ENCODE measurements at places on chromosomes 7 and 10.
A peak's percentile ranks its signal among the peaks of the same experiment; 100 is the strongest.

GRCh38 chr10:48939790-48940325, at the start of gene LRRC18:
TSS of gene LRRC18 (minus strand) at chr10:48939840. CDS start at chr10:48914155, 25,685 bp downstream.
- DNase-seq = no peak

DNA sequence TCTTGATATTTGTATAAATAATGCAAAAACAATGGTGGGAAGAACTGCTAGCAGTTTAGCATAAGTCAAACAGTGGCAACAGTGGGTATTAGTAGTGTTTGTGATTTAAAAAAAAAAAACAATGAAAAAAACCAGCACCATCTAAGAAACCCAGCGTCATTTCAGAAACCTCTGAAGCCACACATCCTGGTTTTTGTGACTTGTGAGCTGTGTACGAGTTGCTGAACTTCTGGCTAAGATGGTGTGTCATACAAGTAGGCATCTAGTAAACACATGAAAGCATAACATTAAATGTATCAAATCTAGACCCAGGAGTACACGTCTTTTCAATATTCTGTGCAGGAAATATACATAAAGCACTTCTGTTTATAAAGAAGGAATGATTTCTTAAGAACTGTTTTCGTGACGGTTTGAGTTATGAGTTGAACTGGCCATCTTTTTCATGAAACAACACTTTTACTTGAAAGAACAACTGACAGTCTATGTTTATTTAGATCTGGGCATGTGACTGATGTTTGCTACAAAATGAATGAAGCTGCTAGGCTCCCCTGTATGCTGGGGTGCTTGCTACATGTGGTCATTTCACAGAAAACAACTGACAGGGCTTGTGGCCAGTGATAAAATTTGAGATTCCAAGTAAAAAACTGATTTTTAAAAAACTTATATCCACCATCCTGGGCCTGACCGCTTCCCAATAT, 143.5 kb downstream of the PIP4K2A start:
- DNase-seq = no peak

DNA sequence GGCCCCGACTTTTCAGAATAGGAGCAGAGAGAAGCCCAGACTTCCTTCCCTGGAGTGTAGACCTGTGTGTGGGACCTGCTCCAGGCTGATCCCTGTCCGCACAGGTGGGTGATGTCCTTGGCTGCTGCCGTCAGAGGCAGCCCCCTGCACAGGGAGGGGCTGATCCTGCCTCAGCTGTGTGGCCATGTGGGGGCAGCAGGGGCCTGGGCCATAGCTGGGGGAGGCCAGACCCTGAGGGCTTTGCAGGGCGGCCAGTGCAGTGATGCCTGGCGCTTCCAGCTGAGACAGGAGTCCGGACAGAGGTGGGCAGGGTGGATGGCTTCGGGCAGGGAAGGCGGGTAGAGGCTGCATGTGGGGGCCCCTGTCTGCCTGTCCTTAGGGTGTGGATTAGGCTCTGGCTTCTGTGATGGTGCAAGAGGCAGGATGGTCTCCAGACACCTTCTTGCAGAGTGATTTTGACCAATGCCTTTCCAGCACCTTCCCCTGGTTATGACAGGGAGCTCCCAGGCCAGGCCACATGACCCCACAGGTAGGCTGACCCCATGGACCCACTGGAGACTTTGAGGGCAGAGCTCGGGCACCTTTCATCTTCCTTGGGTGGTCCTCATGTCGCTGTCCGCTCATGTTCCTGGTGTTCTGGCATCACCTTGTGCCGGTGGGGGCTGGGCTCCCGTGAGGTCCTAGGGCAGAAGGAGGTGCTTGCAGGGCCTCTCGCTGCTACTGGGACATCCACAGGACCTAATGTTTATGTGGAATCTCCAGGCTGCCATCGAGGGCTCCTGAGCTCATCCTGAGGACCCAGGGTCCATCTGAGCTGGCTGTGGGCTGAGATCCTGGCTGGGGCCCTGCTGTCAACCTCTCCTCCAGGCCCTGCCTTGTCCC, 141.5 kb downstream of the ADCY1 start:
- no peak for DNase-seq

DNA sequence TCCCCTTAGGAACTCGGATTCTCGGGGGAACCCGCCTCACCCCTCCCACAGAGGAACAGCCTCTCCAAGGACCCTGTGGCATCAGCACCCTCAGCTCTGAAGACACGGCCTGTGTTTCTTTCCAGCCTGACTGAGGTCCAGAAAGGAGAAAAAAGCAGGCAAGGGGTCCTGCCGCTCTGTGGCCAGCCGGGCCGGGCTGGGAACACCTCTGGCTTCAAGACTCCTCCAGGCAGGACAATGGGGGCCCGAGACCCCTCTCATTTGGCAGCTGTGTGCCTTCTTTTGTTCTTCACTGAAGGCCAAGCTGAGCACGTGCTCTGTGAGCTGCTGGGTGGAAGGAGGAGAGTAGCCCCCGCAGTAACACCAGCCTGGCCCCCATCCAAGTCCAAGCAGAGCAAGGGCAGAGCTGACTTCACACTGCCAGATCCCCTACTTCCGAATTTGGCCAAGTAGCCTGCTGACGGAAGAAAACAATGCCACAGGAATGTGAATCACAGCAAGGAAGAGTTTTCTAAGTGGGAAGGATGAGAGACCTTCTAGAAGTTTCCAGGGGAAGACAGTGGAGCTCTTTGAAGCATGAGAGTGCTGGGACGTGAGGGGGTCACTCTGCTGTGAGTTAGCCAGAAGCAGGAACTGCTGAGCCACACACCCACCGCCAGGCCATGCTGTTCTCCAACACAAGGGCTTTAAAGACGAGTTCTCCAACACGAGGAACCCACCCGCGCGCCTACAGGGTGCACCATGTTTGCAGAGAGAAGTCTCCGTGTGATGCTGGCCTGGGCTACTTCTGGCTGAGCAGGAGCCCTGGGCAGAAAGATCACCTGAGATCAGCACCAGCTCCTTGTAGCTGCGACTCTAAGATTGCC, 3.1 kb downstream of the CNPY1 start:
- DNase-seq = no peak

- DNase-seq = no peak
Observed at GRCh38 chr7:142024547-142024946, 28.9 kb downstream of the MGAM start.

DNA sequence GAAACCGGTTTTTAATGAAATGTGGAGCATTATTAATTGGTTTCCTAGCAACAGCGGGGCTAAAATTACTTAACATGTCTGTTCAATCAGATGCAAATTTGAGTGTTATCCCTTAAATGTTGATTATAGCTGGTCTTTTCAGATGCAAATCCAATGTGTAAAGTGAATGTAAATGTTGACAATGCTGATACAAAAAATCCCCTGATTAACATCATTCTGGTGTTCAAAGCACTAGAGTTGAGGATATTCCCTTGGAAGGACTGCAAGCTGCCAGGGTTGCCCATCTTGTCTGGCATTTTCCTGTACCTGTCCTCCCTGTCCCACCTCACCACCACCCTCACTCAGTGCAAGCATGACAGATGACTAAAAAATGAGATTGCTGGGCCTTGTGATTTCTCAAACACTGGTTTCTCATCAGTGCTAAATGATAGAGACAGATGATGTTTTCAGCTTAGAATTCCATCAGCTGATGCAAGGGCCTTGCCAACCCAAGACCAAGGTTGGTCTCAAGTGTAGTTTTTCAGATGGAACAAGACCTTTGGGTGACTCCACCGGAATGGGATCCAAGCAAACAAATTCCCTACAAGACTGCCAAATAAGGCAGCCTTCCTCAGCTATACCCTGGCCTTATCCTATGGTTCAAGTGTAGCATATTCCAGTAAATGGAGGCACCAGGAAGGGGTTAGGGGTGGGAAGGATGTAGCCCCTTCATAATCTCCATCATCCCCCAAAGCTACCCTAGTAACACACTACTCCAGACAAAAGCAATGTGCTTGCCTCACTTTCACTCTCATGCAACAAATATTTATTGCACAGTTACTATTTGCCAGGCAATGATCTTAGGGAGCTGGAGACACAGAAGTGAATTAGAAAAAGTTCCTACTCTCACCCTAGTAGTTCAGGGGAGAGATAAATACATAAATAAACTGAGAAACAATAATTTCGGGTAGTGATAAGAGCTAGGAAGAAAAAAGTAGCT, 54.9 kb downstream of the JAZF1 start:
- no peak for DNase-seq

DNA sequence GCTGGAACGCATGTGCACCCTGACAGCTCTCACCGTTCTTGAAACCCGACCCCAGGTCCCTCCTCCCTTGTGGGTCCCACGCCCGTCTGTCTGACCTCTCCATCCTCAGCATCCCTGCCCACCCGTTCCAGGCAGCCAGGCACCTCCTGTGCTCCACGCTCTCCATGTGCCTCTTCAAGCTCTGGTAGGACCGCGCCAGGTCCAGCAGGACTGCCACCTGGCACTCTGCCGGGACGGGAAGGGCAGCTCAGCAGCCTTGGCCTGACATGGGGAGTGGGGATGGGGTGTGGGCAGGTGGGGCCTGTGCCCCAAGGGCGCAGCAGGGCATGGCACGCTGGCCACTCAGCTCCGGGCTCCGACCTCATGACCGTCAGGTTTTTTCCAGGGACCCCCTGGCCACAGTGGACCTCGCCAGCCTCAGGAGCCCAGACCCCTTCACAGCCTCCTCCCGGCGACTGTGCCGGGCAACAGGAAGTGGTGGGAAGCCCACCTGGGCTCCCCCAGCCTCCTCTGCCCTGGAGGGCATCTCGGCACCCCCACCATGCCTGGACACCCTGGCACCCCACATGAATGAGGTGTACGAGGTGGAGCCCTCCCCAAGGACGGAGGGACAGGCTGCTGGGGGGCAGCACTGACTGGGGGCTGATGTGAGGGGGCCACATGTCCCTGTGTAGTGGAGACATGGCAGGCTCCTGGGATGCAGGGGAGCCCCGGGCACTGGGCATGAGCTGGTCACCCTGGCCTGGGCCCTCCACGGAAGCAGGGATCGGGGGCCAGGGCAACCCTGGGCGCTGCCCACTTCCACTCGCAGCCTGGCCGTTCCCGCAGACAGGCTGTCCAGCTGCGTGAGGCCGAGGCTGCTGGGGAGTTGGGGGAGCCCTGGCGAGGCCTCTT, 25.1 kb upstream of the NKX6-2 start:
- DNase-seq = no peak

GRCh38 chr7:56079450-56080185, 13.1 kb downstream of the PHKG1 start:
- peak; percentile 79 for DNase-seq

GRCh38 chr7:105985229-105985628, 22.2 kb downstream of the CDHR3 start:
- no peak for DNase-seq

- no peak for DNase-seq
Observed at GRCh38 chr10:114257498-114257897, 18.4 kb downstream of the VWA2 start.

DNA sequence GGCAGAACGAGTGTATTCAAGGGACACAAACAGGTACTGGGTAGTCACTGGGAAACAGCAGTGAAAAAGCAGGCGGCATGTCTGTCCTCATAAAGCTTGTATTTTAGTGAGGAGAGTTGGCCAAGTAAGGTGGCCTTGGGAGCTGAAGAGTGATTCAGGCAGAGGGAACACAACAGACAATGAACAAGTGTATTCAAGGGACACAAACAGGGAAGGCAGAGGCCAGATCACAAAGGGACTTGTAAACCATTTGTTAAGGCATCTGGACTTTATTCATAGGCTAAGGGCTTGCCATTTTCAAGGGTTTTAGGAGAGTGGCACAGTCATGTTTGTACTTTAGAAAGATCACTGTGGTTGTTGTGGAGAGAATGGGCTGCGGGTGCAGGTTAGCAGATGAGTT, 49.0 kb downstream of the LRMDA start:
- no peak for DNase-seq
